ENCODE measurements at places on chromosomes 13 and 19. TPM values are rescaled to one million over a fixed set of nuclear protein-coding genes. Genes with fewer than 3 reads are reported as not detected.

DNA sequence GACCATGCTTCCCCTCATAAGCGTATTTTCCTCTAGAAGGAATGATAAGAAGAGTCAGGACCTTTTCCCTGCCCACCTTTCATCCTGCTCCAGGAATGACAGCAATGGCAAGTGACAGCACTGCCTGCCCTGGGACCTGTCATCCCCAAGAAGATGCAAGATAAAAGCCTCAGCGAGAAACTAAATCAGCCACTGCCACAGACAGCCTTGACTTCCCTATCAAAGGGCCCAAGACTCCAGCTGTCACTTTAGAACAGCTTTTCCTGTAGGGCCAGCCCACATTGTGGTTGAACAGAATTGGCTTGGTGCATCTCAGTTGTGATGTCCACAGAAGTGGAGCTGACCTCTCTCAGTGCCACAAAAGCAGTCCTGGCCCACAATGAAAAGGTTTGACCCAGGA, 1.1 kb downstream of the RAB8A start:
- H3K27ac ChIP-seq = peak overlapping the region; percentile 93
- H3K4me3 ChIP-seq = peak overlapping the region; percentile 77
- H3K27me3 ChIP-seq = no peaks in the 10 kb centered on the region
- peaks cover 10% of the 10 kb centered on the region for H3K36me3 ChIP-seq
- peaks cover 9% of the 10 kb centered on the region for H3K4me1 ChIP-seq
- DNase-seq = no peak

- H3K27me3 ChIP-seq = no peaks in the 10 kb centered on the region
- H3K4me1 ChIP-seq = peaks cover 44% of the 10 kb centered on the region
- peaks cover 12% of the 10 kb centered on the region for H3K36me3 ChIP-seq
- no peak overlapping the region for H3K4me3 ChIP-seq
- H3K27ac ChIP-seq = peak overlapping the region; percentile 98
- no peak for DNase-seq
These were observed 8.4 kb upstream of the KCTD4 start for GRCh38 chr13:45209229-45209628.

- no peak for DNase-seq
- no peak overlapping the region for H3K4me3 ChIP-seq
- no peaks in the 10 kb centered on the region for H3K36me3 ChIP-seq
These were observed 44.2 kb upstream of the RNF113B start for GRCh38 chr13:98221234-98221633.

DNA sequence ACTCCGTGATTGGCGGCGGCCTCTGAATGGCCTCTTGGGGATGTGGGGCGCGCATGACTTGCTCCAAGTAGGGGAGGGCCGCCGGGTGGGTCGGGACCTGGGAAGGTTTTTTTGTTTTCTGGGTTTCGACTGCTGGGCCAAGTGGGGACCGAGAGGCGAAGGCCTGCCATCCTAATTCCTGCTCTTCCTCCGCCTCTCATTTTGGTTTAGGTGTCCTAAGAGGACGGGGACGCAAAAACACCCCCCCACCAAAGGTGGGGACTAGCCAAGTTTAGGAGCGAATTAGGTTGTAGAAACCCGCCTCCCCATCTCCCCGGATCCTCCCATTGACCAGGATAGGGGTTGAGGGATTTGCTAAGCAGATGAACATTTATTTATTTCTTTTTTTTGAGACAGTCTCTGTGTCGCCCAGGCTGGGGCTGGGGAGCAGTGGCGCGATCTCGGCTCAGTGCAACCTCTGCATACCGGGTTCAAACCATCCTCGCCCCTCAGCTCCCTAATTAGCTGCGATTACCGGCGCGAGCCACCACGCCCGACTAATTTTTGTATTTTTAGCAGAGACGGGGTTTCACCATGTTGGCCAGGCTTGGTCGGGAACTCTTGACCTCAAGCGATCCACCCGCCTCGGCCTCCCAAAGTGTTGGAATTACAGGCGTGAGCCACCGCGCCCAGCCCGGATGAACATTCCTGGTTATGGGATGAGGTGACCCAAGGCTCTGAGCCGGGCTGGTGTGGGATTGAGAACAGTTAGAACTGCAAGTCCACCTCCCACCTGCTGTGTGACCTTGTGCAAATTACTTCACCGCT, 838 bp downstream of the PPP2R1A start:
- H3K27me3 ChIP-seq = no peaks in the 10 kb centered on the region
- peak overlapping the region; percentile 95 for H3K27ac ChIP-seq
- peaks cover 10% of the 10 kb centered on the region for H3K36me3 ChIP-seq
- peak overlapping the region; percentile 95 for H3K4me3 ChIP-seq
- peaks cover 20% of the 10 kb centered on the region for H3K4me1 ChIP-seq
- no peak for DNase-seq

- peaks cover 6% of the 10 kb centered on the region for H3K36me3 ChIP-seq
- no peak overlapping the region for H3K4me3 ChIP-seq
These were observed 24.3 kb downstream of the RCBTB1 start for GRCh38 chr13:49561062-49561410.

DNA sequence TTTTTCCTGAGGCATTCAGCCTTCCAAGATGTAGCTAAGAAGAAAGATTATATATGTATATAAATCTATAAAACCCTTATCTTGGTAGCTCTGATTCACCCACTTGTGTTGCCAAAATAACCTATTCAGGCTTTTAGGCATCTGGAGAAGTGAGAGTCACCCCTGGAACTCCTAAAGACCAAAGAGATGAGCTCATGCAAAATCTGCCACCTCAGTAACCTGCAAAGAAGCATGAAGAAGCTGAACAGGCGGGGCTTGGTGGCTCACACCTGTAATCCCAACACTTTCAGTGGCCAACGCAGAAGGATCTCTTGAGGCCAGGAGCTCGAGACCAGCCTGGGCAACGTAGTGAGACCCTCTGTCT, 393.7 kb downstream of the FOXO1 start:
- no peaks in the 10 kb centered on the region for H3K36me3 ChIP-seq
- no peak overlapping the region for H3K4me3 ChIP-seq
- peak overlapping the region; percentile 65 for H3K27ac ChIP-seq
- DNase-seq = no peak
- H3K27me3 ChIP-seq = no peaks in the 10 kb centered on the region
- H3K4me1 ChIP-seq = peaks cover 39% of the 10 kb centered on the region

Gene LIPE
- 6.1 TPM for polyA plus RNA-seq

Measured in keratinocyte (primary cell).